ENCODE measurements at places on chromosomes 2 and 18.

DNA sequence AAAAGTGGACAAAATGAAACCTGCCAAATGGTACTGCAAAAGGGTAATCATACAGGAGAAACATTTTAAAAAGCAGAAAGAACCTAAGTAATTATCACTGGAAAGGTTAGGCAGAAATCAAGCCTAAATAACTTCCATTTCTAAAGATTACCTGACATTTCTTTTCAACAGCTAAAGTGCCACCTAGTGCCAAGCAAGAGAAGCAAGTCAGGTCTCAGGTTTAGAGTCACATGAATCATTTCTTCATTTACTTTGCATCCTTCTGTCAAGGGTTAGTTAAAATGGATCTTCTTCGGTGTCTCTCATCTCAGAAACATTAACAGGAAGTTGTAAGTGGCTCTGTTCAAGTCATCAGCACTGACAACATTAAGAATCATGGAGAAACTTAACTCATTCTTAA lies 90.3 kb downstream of the AKAIN1 start:
- no peak for DNase-seq

DNA sequence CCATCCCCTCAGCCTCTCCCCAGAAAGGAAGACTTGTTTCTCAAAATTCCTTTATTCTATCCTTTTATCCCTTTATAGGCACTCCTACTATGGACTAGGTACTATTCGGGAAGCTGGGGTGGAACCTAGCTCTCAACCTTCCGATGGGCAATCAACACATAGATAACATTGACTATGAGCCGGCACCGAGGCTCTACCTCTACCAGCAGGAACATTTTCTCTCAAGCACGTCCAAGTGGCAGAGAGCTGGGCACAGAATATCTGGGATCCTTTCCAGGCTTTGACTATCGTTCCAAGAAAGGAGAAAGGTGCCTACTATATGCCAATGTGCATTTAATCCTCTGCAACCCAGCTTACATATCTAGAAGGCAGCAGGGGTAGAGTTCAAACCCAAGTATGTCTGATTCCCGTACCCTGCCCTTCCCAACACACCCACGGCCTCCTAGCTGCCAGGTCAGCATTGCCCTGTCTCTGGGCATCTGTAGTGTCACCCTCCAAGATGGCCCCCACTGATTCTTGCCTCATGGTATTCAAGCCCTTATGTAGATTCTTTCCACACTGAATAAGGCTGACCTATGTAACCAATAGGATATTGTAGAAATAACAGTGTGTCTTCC lies 28.3 kb downstream of the TNS1 start:
- DNase-seq, result no peak

GRCh38 chr2:102336502-102336945 lies 19.1 kb upstream of the IL18R1 start:
- DNase-seq, result no peak

DNA sequence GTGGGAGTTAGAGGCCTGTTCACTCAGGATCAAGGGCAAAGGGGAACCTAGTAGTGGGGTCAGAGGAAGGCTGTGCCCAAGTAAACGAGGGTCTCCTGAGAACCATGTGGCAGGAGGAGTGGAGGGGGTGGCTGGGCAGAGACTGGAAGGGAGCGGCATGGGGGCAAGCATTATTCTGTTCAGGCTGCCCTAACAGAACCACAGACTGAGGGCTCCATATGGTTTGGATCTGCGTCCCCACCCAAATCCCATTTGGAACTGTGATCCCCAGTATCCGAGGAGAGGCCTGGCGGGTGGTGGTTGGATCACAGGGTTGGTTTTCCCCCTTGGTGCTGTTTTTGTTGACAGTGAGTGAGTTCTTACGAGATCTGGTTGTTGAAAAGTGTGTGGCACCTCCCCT lies 287.0 kb downstream of the PHLPP1 start:
- DNase-seq, result no peak

DNA sequence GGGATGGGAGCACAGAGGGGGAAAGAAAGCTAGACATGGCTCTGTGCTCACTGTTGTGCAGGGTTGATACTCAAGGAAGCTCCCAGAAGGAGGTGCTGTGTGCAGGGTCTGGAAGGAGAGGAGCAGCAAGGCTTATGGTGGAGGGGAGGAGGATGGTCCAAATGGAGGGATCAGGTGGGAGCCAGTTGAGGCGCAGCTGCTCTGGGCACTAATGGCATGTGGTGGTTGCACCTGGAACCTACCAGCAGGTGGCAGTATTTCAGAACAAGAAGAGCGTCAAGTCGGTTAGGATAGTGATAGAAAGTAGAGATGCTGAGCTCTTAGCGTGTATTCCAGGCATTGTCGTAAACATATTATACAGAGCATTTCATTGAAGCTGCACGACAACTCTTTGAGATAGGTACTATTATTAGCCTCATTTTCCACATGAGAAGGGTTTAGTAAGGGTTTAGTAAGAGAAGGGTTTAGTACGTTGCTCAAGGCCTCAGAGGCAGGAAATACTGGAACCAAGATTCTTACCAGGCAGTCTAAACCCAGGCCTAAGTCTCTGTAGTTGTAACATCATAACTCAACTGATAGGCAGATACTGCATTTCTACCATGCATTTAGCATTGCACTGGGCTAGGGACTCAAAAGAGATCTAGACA lies 223.7 kb downstream of the CYP26B1 start:
- DNase-seq, result peak; percentile 22

GRCh38 chr2:47345590-47345924 lies 57.4 kb upstream of the MSH2 start:
- no peak for DNase-seq

DNA sequence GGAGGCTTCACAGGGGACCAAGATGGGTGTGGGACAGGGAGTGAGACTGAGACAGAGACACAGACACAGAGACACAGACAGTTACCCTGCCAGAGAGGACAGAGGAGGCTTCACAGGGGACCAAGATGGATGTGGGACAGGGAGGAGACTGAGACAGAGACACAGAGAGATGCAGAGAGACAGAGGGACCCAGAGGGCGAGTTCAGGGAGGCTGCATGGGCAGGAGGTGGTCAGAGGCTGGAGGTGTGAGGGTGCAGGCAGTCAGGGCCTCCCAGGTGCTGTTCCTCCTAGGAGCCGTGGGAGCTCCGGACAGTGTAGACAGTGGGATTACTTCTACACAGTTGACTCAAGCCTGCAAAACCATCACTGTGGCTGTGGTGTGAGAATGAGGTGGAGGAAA lies 206.2 kb upstream of the PXDN start:
- no peak for DNase-seq

GRCh38 chr2:222242532-222242931 lies 56.3 kb downstream of the PAX3 start:
- DNase-seq, result no peak

DNA sequence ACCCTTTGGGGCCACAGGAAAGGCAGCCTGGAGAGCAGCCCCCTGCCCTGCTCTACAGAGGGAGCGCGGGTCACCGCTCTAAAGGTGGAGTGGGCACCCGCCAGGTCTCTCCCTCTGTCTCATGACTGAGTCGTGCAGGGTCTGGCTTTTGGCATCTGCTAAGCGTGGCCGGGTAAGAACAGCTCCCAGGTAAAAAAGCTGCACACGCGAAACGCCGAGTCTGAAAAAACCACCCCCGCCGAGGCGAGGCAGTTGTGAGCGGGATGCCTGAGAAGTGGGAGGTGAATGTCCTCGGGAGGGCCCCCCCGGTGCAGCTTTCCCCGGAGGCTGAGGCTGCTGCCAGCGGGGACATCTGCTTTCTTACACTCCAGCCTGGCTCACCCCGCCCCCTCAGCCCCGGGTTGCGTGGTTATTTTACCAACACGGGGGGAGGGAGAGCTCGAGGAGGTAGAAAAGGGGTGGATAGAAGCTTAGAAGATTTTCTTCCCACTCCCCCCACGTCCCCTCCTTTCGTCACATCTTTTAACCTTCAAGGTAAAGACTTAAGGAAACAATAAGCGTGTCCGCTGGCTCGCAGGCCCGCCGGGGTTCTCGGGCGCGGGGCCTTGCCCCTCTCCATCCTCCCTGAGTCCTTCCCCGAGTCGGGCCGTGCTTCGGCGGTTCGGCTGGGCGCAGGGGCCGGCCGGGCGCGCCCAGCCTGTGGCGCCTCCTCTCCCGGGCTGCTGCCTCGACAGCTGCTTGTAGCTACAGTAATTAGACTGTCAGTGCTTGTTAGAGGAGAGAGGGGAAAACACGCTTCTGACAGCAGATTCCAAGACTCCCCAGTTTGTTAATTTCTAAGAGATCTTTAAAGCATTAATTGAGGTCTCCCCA lies 70.6 kb upstream of the PSMD14 start:
- peak; percentile 47 for DNase-seq

GRCh38 chr2:47007223-47007825 lies 91.7 kb upstream of the MCFD2 start:
- no peak for DNase-seq

GRCh38 chr2:74831693-74832530 lies 2.0 kb upstream of the HK2 start:
- DNase-seq, result no peak

DNA sequence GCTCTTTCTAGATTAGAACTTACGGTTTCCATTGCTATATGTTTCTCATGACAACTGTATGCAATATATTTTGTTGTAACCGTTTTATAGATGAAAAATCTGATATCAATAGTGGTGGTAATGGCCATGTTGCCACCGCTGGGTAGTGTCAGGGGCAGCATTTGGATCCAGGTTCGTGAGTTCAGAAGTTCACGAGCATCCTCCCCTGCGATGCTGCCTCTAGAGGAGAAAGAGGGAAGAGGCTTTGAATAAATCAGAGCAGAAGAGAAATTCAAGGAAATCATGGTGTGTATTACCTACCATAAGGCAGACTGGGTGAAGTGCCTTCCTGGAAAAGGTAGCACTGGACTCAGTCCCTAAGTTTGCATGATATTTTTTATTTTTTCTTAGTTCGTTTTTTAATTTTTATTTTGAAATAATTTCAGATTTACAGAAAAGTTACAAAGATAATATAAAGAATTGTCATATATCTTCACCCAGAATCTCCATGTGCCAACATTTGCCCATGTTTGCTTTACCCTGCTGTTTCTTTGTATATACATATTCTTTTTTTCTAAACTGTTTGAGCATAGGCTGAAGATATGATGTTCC lies 3.3 kb upstream of the ZBTB7C start:
- DNase-seq, result peak; percentile 23

DNA sequence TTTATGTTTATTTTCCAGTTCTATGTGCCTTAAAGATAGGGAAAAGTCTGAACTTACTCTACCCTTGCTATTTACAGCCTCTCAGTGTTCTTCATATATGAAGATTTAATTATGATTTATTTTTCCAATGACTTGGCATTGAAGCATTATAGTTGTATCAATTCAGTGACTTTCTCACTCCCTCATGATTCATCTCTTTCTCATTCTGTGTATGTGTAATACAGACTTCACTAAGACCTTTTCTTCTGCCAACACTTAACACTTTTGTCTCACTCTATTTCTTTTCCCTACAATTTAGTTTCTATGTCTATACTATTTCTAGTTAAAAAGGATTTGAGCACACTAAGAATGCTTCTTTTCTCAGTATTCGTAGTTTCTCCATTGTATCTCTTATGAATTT lies 1470.3 kb upstream of the ACVR2A start:
- DNase-seq, result no peak

DNA sequence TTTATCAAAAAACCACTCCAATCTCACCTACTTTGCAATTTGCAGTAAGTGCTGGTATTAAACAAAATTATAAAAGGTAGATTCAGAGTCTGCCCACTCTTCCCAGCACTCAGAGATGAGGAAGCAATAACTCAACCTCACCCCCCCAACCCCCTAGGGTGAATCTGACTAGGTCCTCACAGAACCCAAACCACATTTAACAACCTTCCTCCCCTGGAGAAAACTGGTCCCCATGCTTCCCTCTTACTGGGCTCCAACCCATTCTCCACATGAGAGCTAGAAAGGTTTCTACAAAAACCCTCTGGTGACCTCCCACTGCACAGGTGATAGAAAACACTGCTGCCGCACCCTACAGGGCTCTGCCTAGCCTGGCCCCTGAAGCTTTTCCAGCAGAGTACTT lies 40.5 kb upstream of the BMP10 start:
- DNase-seq, result no peak

GRCh38 chr2:239349453-239350135 lies 51.2 kb downstream of the HDAC4 start:
- no peak for DNase-seq

DNA sequence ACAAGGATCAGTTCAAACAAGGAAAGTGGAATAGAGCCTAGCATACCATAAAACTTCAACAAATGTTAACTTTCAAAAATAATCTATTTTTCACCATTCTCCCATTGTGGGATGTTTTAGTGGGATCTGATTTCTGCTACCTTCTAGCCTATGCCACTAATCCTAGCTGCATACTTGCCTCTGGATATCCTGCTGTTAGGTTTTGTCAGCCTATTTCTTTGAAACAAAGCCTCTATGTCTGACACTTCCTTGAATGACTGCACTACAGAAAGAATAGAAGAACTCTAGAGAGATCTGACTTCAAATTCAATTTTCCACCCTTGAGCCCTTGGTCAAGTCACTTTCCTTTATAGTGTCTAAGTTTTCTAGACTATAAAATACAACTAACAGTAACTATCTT lies 291.5 kb downstream of the PTH2R start:
- DNase-seq, result no peak

DNA sequence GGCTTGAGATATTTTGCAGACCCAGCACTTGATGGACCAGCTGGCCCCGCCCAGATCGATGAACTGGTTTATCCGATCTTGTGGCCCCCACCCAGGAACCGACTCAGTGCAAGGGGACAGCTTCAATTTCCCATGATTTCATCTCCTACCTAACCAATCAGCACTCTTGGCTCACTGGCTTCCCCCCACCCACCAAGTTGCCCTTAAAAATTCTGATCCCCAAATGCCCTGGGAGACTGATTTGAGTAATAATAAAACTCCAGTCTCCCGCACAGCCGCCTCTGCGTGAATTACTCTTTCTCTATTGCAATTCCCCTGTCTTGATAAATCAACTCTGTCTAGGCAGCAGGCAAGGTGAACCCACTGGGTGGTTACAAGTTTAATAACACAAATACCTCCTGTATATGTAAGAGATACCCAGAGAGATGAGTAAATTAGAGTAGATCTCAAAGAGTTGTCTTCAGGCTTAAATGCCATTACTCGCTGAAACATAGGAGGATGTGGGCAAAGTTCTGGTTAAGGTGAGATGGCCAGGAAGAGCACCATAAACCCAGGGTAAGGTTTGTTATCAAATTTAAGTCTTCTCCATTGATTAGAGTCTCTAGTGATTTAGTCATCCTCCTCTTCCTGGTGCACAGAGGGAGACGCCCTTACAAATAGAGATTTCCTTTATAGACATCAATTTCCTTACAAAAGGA lies 222.8 kb downstream of the ARL4C start:
- peak; percentile 39 for DNase-seq

DNA sequence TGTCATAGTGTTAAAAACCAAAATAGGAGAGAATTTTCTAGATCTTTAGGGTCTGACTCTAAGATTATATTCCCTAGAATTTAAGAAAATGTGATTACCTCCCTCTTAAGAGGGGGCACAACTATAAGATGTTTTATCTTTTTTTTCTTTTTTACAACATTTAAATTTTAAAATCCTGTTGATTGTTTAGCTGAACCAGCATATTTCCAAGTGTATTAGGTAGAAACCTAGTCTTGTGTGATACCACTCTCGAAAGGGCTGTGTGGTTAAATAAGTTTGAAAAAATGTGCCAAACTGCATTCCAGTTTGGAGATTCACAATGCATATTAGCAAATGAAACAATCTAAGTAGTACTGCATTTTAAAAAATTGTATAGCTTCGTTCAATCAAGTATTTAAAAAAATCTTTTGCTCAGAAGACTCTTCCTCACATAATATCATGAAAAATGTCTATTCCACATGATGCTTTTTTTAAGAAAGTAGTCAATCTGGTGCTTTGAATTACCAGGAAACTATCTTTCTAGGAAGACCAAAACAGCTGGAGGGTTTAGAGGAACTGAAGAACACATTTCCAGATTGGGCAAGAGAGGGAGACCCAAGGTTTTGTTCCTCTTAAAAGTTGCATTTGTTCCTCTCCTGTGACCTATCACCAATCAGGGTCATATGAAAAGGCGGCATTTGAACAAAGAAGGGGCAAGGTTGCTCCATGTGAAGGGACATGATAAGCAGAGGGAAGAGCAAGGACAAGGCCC lies 98.8 kb downstream of the DPP4 start:
- DNase-seq, result no peak
